Fibroblast of skin of scalp (primary cell): ENCODE measurements at places on chromosomes 5 and 9.

GRCh38 chr9:11962327-11962726 is 730.9 kb upstream of the TYRP1 start:
- DNase-seq: no peak

DNA sequence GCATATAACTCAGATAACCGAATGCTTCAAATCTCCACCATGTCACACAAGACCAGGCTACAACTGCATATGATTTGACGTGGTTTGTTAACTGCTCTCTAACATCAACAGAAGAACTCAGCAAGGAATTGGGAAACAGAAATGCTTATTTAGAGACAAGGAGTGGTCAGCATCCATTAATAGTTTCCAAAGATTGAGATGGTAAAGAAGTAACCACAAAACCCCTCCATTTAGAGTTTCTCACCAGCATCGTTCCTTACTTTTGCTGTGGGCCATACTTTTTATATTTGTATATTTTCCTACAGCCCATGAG is 25.2 kb downstream of the DPYSL3 start:
- peak; percentile 27 for DNase-seq

DNA sequence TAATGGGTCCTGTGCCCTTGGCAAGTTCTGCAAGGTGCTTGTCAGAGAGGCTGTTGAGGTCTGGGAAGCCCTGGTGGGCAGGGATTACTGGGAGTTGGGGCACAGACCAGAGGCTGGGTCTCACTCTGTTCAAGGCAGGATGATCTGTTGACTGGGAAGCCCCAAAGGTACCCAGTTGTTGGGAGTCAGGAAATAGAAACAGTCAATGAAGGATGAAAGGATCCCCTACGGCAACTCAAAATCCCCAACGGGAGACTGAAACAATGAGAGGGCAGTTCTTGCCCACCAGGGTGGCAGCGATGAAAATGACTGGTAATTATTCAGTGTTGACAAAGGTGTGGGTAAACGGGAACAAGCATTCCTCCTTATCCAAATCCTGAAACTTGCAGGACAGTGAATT is 31.2 kb downstream of the BNIP1 start:
- DNase-seq: no peak

DNA sequence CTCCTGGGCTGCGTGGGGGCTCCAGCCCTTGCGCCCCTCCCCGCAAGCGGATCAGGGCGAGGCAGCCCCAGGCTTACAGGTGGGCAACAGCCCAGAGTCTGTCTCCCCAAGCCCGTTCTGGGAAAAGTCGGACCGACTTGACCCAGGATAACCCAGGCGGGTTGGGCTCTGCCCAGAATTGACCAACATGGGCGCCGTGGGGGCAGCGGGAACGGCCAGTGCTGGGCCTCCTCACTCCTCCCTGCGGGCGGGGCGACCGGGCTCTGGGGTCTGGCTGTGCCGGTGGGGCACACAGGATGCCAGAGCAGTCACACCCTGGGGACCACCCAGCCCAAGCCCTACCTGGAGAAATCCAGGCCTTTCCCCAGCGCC is 15.3 kb upstream of the SYNPO start:
- DNase-seq: no peak

DNA sequence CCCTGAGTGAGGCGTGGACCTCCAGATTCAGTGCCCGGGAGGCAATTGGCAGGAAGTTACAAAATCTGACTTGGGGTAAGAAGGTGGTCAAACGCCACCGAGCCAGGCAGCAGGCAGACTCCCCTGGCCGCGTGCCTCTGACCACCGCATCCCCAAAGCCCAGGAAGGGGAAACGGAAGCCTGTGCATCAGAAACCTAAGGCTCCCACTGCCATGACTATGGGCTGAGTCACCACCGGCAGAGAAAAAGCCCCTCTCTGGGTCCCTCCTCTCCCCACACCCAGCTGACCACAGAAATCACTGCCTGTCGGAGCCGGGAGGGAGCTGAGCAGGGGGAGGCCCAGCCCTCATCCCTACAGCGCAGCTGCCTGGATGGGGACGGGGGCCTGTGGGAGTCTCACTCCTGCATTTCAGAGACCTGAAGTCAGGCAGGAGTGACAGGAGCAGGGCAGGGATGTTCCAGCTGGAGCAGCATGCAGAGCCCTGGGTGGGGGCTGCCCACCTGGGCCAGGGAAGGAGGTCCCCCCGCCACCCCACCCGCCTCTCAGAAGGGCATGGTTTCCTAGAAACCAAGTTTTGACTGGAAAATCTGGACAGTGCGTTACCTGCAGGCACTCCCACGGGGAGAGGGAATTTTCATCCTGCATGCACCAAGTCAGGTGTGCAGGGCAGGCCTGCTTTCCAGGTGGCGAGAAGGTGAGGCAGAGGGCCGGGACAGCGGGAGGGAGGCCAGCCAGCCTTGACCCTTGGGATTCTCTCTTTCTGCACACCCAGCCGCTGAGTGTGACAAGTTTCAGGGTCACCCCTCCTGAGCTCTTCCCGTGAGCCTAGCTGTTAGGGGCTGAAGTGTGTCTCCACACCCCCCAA is 68.2 kb downstream of the LRSAM1 start:
- peak; percentile 98 for DNase-seq

- DNase-seq: no peak
These were observed 96.3 kb downstream of the ZNF608 start for GRCh38 chr5:124650147-124650561.

- DNase-seq: no peak
These were observed 53.2 kb upstream of the SLC25A51 start for GRCh38 chr9:37956904-37957663.

- peak; percentile 75 for DNase-seq
These were observed 39.9 kb upstream of the SMIM15 start for GRCh38 chr5:61202213-61202612.

GRCh38 chr5:101561018-101561417 is 657.9 kb upstream of the ST8SIA4 start:
- no peak for DNase-seq
